ENCODE measurements at places on chromosomes 4 and X. TPM values are rescaled to one million over a fixed set of nuclear protein-coding genes. Genes with fewer than 3 reads are reported as not detected.

The ART3 gene
- total RNA-seq = not detected

The MAB21L2 gene
- not detected for total RNA-seq

The KCND1 gene
- 0.72 TPM for total RNA-seq

The RBMXL3 gene
- not detected for total RNA-seq

The PDCL2 gene
- total RNA-seq = not detected

The EIF4E gene
- 148 TPM for total RNA-seq

Measured in NCI-H460 (cell line).